Stimulated activated CD8-positive, alpha-beta memory T cell treated with anti-CD3 and anti-CD28 coated beads, Interleukin-7, amount 100 ng/mL, for 1 hour (primary cell): ENCODE measurements at places on chromosomes 7 and 10.

DNA sequence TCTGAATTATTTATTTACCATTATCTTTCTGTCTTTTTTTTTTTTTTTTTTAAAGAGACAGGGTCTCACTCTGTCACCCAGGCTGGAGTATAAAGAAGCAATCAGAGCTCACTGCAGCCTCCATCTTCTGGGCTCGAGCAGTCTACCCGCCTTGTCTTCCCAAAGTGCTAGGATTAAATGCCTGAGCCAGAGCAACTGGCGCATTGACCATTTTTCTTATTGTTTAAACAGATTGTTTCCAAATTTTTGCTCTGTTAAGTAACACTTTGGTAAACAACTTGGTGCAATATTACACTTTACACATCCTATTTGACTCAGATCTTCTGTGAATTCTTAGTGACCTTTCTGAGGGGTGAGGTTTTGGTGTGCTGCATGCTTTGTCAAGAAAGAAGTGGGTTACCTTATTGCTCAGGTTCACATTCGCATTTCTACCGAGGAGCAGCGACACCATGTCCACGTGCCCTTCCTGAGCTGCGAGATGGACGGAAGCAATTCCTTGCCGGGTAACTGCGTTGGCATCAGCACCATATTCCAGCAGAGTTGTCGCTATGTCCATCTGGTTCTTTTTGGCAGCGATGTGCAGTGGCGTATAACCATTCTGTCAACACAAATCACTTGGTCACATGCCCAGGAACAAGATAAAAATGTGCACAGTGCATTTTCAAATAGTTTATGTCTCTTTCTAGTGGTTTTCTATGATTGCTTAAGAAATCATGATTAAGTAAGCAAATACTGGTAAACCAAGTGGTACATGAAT, 203.2 kb downstream of the ANK3 start:
- no peak for DNase-seq

DNA sequence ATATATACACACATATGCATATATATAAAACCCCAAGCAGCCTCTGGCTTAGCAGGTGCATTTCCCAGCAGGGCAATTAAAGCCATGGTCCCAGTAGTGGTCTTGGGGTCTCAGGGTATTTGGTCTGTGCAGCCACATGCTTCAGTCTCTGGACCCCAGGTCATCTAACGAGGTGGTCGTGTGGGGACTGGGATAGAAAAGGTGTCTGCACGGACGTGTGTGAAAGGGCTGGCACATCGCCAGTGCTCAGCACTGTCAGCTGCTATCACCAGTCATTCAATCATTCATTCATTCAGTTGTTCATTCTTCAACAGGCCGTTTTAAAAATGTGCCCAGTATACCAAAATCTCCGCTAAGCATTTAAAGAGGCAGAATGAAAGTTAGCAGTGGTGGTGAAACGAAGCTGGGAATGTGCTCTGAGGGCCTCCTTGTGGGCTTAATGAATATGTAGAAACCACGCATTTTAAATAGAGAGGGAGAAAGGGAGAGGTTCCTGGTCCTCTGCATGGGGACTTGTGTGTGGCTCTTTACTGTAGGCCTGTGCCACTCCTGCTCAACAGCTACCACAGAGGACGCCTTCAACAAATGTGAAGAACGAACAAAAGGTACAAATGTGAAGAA, 170.4 kb downstream of the EGFR start:
- no peak for DNase-seq

DNA sequence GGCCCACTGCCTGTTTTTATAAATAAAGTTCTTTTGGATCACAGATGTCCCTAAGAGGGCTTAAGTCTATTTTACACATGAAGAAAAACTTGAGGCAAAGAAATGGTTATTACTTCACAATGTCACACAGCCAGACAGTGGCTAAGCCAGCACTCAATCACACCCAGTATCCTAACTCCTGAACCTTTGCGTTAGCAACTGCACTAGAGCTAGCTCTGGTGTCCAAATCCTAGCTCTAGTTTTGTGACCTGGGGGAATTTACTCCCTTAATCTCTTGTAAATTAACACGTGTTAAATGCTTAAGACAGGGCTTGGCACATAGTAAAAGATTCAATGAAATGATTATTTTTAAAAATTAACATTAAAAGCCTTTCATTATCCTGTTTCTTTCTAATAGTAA, 49.0 kb upstream of the TPK1 start:
- DNase-seq, result no peak

GRCh38 chr7:135510592-135511183, 786 bp upstream of the CNOT4 start:
- DNase-seq, result no peak

DNA sequence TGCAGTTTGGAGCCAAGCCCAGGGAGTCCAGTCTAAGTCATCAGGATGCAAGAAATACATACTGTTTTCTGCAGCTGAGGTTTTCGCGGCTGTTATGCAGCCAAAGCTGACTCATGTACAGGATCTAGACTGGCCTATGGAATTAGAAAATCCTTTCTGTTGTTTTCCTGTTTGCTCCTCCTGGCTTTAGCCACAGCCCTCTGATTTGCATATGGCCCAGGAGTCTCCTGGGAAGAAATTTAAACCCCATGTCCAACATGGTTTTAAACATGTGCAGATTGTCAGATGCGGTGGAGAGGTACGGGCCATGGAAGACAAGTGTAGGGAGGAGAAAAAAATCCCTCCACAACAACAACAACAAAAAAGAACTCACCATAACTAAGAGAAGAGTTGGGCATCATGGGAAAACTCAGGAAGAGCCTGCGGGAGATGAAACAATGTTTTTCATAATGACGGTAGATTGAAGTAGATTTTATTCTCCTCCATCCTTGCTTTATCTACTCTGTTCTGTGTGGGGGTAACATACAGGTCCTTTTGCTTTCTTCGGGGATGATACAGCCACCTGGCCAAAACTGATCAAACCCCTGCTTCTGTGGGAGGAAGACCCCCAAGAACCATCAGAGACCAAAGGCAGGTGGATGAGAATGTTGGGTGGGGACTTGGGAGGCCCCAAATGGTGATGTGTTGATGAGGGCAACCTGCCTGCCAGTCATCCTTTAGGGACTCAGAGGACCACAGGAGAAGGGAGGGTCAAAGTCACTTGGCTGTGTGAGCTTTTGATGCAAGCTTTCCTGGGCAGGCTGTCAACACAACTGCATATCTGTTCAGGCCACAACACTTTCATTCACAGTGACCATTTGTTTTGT, 29.8 kb upstream of the GNA12 start:
- DNase-seq, result no peak

GRCh38 chr7:78019447-78020135, 221.0 kb downstream of the PHTF2 start:
- DNase-seq, result peak; percentile 14

DNA sequence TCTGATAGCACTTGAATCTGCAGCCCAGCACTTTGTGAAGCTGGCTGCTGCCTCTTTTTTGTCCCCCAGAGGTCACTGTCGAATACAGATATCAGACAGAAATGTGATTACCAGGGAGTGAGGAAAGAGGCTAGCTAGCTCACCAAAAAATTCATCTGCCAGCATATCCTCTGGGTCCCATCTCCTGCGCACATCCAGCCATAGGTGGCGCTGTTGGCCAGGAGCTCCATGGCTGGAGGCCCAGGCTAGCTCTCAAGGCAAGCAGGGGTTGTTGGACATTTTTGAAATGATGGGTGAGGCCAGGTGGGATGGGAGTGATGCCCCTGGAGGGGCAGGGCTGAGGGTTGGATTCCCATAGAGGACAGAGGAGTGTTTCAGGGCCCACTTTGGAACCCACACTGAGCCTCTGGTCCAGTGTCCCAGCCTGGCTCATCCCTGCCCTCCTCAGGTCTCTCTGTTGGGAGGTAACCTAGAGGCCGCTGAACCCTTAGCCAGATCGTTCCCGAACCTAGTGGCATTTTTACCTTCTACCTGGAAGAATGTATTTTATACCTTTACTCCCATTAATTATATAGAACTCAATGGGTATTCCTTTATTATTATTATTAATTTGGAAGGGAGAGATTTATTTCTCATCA, 14.8 kb downstream of the DPCD start:
- peak; percentile 27 for DNase-seq

- no peak for DNase-seq
These were observed 41.5 kb downstream of the MYOF start for GRCh38 chr10:93440591-93441091.

GRCh38 chr7:116316838-116317628, 106.7 kb downstream of the TES start:
- no peak for DNase-seq

DNA sequence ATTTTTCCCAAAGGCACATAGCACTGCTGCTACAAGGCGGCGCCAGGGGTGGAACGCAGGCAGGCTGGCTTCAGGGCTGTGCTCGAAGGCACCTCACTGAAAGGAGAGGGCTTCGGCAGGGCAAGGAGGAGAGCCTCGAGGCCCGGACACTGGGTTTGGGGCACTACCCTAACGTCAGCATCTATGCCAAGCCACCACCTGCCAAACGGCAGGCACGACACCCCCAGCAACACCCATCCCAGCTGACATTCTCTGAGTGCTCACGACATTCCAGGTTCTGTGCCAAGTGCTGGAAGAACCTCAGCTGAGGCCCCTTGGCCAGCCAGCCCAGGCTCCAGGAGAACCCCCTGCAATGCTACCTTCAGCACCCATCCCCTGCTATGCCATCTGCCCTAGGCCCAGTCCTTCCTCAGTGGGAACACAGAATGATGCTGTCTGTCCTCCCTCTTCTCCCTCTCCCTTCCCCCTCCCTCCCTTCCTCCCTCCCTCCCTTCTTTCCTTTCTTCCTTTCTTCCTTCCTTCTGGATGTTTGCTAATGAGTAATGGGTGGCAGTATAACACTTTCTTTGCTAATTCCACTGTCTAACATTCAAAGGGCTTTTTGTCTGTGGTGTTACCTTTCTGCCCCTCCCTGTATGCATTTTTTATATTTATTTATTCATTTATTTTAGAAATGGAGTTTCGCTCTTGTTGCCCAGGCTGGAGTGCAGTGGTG, 24.3 kb downstream of the ZCCHC24 start:
- DNase-seq, result no peak

DNA sequence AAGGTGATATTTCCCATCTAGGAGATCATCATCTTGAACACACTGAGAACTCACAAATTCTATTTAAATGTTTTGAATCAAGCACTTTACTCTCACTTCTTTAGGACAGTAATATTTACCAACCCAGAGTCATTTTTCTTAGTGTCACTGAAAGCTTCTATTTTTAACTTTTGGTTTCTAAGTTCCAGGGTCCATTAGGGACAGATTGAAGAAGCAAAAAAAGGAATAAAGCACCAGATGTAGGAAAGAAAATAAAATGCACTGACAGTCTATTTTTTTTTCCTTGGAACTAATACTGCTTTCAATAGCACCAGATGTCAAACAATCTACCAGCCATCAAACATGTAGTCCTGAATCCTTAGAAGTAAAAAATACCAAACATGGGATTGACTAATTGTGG, 526.7 kb upstream of the LRRN3 start:
- DNase-seq, result no peak

DNA sequence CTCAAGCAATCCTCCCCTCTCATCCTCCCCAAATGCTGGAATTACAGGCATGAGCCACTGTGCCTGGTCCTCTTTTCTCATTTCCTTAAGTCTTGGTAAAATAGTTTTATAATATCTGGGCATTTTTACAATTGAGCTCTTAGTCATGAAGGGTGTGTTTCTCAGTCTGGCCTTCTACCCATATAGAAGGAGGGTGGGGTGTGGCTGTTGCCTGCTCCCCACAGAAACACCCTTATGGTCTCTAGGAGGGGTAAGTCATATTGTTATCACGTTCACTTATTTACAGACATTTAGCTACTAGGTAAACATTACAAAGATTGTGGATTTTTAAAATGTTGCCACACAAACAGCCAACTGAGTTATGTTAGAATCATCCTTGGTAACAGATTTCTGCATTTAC, 6.7 kb upstream of the OTUD1 start:
- DNase-seq, result no peak

GRCh38 chr10:110436554-110437350, 61.0 kb upstream of the DUSP5 start:
- no peak for DNase-seq

DNA sequence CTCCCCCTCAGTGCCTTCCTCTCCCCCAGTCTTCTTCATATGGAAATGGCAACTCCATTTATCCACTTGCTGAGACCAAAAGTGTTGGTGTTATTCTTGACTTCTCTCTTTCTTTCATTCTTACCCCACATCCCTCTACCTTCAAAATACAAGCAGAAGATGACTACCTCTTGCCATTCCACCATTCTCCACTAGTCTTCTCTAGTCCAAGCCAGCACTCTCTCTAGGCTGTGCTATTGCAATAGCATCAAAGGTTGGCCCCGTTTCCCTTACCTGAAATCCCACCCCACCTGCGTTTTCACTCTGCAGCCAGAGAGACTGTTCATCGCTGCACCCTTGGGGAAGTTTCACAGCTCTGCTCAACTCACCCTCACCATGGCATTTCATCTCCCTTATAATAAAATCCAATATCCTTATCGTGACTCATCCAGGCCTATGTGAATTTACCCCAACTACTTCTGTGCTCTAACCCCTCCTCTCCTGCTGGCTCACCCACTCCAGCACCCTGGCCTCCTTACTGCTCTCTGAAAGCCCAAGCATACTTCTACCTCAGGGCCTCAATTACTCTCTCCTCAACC, 109.1 kb downstream of the LSM5 start:
- DNase-seq, result no peak

DNA sequence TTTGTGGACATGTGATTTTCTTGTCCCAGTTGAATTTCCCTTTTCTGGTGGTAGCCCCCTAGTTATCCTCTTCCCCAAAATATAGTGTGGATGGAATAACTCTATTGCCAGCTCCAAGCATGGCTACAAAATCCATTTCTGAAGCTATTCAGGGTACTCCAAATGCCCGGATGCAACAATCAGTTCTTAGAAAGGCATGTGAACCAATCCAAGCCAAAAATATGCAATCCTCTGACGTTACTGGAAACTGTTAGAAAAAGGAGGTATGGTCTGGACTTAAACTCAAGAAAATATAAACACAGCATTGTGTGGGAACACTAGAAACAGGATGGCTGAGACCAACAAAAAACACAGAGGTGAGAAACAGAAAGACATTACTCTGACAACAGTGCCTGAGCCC, 347.0 kb downstream of the GPAM start:
- DNase-seq, result no peak

DNA sequence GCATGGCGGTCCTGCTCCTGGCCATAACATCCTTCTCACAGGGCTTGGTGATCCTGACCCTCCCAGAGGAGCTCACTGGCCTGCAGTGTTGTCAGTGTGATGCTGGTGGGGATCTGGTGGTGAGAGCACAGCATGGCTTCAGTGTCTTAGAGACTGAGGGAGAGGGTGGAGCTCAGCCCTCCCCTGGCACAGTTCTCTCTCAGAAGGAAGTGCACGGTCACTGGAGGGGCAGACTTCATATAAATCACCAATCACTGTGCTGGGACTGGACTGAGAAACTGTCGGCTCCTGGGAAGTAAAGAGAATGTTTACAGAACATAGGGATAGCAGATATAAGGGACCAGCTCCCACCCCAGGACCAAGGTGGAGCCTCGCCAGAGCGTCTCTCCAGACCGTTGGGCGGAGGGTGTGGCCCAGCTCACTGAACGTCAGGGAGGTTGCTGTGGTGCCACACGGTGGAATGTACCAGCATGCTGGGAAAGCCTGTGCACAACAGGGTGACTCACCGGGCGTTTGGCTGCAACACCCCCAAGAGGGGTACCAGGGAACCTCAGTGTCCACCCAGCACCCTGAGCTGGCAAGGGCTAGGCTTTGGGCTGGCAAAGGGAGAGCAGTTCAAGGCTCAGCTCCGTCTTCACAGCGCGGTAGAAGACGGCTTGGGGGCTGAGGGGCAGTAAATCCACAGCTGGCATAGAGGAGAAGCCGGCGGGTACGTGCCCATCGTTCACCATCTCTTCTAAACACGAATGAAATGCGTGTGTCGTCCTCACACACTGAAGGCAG, 8.8 kb upstream of the GET4 start:
- no peak for DNase-seq
